ENCODE measurements at places on chromosomes 5 and 9. TPM values are rescaled to one million over a fixed set of nuclear protein-coding genes. Genes with fewer than 3 reads are reported as not detected.

The CTXN3 gene
- not detected for total RNA-seq

The SLC6A7 gene
- not detected for total RNA-seq

The PDE8B gene
- total RNA-seq, result 0.69 TPM

The IRGM gene
- total RNA-seq, result not detected

The SMIM15 gene
- total RNA-seq, result 18.3 TPM

The IL31RA gene
- total RNA-seq, result not detected

The ROR2 gene
- total RNA-seq, result 0.87 TPM

The DMRT3 gene
- total RNA-seq, result not detected

The NOXA1 gene
- 1.9 TPM for total RNA-seq

The PCDHA1 gene
- total RNA-seq, result not detected

The ANKRD34B gene
- total RNA-seq, result not detected

The PTGES2 gene
- total RNA-seq, result 157 TPM

The CLPTM1L gene
- 31.5 TPM for total RNA-seq

The FABP6 gene
- total RNA-seq, result 3.3 TPM

The ZNF883 gene
- 4.3 TPM for total RNA-seq

The TRPM6 gene
- 0.32 TPM for total RNA-seq

The ZER1 gene
- 58.5 TPM for total RNA-seq

The PCDHB7 gene
- 0.77 TPM for total RNA-seq

The IL5 gene
- not detected for total RNA-seq

The KIAA0825 gene
- 2.2 TPM for total RNA-seq

The UBE2QL1 gene
- total RNA-seq, result 22.1 TPM

The MED27 gene
- 13.5 TPM for total RNA-seq

The OBP2B gene
- not detected for total RNA-seq

The ASS1 gene
- total RNA-seq, result 65.5 TPM

The DIPK1B gene
- total RNA-seq, result 22.3 TPM

The SEC24A gene
- total RNA-seq, result 6.8 TPM

The DDX4 gene
- not detected for total RNA-seq

The DEPDC1B gene
- 0.15 TPM for total RNA-seq

The MEIKIN gene
- total RNA-seq, result not detected

The GPR151 gene
- total RNA-seq, result not detected

The ADAMTS12 gene
- total RNA-seq, result 1.4 TPM

Data from left ventricle myocardium superior (tissue), 1 donor.